ENCODE measurements at places on chromosomes 3 and 15. TPM values are rescaled to one million over a fixed set of nuclear protein-coding genes. Genes with fewer than 3 reads are reported as not detected.

CLSTN2 gene
- total RNA-seq, result 3.9 TPM

USP50 gene
- total RNA-seq, result 1.5 TPM

PLOD2 gene
- total RNA-seq, result 27.3 TPM

NEK4 gene
- total RNA-seq, result 17.1 TPM

NANOGP8 gene
- not detected for total RNA-seq

MEIS2 gene
- total RNA-seq, result 40.3 TPM

DNA sequence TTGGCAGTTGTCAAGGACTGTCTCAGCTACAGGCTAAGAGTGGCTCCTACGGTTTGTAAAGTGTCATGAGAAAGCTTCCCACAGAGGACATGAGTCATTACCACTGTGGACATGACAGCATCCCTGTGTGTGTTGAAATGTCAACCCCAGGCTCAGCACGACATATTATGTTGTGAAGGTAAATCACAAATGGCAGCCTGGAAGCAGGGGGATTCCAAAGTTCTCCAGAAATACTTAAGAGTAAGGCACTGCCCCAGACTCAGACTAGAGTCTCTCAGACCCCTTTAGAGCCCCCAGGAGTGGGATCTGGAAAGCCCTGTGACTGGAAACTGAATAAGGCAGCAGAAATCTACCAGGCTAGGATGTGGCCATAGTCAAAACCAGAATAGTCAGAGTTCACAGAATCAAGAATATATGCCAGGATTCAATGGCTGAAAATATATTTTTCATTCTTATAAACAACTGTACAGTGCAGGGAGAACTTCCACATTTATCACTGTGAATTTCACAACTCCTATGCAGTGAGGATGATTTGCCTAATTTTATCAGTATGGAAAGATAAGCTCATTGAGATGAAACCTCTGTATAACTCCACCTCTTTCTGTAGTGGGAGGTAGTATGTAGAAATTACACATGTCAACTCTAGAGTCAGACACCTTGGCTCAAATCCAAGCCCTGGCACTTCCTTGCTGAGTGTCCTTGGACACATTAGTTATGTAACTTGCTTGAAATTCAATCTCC is 237.1 kb upstream of the CFAP20DC start:
- no peak for DNase-seq

- no peak for DNase-seq
Measured at GRCh38 chr3:185421577-185422232, 58.8 kb downstream of the MAP3K13 start.

GRCh38 chr3:47813551-47814177 is 10.7 kb downstream of the DHX30 start:
- DNase-seq, result no peak

GRCh38 chr15:78988361-78988911 is 43.6 kb upstream of the CTSH start:
- peak; percentile 83 for DNase-seq

DNA sequence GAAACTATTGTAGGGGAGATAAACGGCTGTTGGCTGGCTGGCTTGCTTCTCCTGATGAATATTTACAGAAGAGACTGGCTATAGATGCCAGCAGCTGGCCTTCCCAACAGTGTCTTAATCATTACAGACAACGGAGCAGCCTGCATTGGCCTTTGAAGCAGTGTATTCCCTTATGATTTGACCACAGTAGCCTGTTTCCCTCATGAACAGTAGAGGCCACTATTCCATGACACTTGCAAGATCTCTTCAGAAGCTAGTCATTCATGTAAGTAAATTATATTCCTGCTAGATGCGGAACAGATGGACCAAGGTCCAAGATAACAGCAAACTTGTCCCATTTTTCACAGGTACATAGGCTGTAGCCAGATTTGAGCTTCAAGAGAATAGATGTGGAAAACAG is 47.3 kb downstream of the TMCO5A start:
- DNase-seq, result no peak

DNA sequence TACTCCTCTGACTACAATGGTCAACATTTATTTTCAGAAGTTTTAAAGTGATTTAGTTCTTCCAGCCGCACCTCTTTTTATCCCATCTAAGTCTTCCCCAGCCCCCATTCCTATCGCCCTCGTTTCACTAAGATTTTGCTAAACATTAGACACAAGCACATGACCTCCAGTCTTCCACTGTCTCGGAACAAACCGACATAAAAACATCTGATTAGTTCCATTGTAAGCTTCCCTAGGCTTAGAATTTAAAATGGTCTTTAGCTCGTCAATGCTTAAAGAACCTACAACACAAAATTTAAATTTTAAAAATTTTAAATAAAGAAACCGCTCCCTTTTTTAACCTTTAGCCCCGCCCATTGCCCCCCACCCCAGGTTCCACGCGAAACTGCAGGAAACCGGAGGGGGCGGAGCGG is 284 bp upstream of the TSC22D2 start:
- DNase-seq, result no peak

GRCh38 chr3:33019981-33020380 is 68.5 kb downstream of the CCR4 start:
- no peak for DNase-seq

DNA sequence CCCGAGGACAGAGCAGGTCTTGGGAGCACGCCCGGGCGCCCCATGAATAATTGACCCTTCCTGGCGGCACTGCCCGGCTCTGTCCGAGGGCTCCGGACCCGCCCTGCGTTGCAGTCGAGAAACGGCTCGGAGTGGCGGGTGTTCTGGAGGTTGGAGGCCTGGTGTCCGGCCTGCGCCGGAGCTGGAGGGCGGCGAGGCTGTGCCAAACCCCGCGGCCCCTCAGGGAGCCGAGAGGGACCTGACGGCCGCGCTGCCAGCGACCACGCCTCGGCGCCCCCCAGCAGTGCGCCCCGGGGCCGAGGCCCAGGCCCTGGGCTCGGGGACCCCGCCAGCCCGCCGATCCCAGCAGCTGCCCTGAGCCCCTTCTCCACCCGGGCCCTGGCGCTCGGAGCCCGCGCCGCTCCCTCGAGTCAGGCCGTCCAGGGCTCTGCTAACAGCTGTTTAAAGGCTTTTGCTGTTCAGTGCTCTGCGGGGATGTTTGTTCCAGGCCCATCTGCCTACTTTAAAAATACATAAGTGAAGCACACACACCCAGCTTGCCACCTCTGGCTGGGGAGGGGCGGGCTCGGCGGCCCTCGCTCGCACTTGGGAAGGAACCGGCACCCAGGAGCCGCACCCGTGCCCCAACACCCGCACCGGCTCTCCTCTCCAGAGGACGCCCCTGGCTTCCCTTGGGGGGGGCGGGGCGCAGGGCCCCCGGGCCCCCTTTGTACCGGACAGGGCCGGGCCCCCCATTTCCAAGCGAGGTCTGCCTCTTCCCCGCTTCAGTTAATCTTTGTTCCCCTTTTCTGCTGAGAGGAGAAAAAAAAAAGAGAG is 730 bp upstream of the ZNF710 start:
- DNase-seq, result no peak

DNA sequence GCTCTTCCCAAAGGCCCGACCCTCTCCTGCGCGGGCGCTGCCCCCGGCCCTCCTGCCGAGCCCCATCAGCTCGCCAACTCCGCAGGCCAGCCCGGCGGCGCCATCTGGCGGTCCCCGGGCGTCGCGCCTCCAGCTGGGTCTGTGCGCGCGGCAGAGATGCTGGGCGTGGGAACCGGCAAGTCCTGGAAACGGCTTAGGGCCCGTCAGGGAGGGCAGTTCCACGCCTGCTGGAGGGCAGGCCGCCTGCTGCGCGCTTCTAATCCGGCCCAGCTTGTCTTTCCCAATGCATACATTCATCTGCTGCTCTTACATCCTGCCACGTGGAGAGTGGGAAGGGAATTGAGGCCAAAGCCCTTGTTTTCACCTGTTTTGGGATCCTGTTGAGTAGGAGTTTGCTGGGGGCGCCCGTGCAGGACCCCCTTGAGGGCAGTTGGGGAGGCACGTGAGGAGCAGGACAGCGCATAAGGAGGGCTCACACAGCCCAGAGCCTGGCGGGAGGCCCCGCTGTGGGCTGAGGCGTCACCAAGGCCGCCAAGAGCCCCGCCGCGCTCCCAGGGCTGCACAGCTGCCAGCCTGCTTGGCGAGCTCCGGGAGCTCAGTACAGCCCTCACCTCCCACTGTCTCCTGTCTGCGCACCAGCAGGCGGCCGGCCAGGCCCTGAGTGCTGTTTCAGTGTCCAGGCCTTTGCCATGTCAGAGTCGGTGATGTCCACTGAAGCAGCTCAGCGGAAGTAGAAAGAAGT is 165.6 kb downstream of the NSMCE3 start:
- DNase-seq, result no peak

DNA sequence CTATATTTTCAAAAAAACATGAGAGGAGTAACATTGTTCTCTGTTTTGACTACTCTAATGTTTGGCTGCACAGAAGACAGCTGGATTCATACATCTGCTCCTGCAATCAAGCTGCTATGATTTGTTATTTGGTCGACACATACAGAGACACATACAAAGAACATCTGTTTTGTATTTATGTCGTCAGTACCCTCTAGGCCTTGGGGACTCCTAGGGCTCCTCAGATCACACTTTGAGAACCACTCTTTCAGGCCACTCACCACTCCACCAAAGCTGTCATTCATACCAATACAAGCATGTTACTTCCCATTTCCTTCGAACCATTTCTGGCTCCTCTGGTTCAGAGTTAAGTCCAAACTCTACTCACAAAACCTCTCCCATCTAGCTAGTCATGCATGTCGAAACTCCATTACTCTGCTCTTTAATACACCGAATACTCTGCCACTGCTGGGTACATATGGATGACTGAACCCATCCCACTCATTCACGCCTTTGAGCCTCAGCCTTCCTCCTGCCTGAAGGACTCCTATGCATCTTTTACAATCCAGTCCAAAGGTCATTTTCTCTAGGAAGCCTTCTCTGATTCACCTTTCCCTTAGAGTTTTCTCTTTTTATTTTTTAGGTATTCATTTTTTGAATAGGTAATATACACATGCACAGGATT is 102.9 kb upstream of the ARHGEF3 start:
- DNase-seq, result no peak

- DNase-seq, result no peak
Measured at GRCh38 chr3:196501316-196502044, 2.1 kb downstream of the RNF168 start.

- DNase-seq, result no peak
Measured at GRCh38 chr3:45143673-45144671, 2.2 kb downstream of the CDCP1 start.

GRCh38 chr3:78519281-78519680 is 1248.5 kb downstream of the ROBO1 start:
- no peak for DNase-seq

GRCh38 chr3:87696124-87697013 is 362.4 kb downstream of the CGGBP1 start:
- DNase-seq, result no peak

GRCh38 chr15:101138086-101138660 is 113.7 kb downstream of the CHSY1 start:
- no peak for DNase-seq

- DNase-seq, result no peak
Measured at GRCh38 chr3:193347521-193348501, 30.7 kb downstream of the ATP13A5 start.

GRCh38 chr3:72957297-72957696 is 39.3 kb upstream of the PPP4R2 start:
- DNase-seq, result no peak

- no peak for DNase-seq
Measured at GRCh38 chr15:58065445-58066041, at the start of gene ALDH1A2. TSS of gene ALDH1A2 (minus strand) at chr15:58065711. CDS start at chr15:58065650, 61 bp downstream.

DNA sequence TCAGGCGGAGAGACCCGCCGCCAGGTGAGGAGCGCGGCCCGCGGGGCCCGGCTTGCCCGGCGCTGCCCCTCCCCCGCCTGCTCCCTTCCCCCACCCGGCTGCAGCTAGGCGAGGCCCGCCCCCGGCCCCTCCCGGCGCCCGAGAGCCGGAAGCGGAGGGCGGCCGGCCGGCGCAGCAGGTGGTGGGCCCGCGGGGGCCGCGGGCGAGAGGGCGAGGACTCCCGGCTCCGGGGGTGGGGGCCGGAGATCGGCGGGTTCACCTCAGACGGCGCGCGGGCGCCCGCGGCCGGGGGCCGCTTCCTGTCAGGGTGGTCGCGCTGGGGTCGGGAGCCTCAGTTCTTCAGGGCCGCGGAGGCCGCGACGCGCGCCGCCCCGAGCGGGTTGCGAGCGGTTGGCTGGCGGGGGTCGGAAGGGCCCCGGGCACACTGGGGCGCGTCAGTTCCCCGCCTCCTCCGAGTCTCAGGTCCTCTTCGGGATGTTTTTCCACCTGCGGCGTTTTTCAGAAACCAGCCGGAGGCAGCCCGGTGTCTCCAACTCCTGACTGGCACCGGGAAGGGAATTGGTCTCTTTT is 395 bp downstream of the ZFAND6 start:
- DNase-seq, result peak; percentile 78

DNA sequence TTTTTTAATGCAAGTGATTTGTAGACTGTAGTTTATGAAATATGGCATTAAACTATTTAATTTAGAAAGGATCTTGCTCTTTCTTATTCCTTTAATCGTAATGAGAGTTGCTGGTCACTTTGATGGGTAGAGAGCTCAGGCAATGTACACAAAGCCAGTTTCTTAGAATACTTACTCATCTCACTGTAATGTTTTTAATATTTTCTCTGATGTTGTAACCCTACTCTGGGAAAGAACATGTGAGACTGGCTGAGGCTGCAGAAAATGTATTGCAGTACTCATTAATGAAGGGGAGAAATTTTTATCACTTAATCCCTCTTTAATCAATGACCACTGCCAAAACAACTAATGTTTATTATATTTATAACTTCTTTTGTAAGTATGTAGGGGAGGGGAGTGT is 479.4 kb upstream of the KCNMB2 start:
- DNase-seq, result no peak

- DNase-seq, result no peak
Measured at GRCh38 chr15:38683382-38684242, 119.0 kb upstream of the RASGRP1 start.

DNA sequence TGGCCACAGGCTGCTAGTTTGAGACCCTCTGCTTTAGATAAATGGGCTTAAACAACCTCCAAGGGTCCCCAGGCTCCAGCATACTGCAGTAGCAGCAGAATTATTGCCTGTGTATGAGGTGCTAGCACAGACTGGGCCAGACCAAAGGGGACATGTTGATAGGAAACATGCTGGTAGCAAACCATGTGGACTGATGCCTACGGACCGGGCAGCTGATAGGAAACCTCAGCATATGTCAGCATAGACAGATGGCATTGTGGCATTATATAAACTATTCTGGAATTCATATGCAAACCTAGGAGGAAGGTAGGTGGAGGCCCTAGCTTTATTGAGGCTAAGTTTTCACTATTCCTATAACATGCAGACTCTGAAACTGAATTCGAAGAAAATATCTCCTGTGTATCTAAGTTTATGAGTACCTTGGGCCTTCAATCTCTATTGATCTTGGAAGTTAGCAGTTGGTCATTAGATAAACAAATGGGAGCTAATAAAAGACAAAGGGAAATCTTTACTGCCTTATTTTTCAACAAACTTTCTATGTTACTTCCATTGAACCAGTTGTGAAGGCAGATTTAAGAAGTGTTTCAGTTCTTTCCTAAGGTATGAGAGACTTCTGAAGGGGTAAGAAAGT is 1.7 kb upstream of the HGD start:
- no peak for DNase-seq
